ENCODE measurements at places on chromosomes 5 and 9. TPM values are rescaled to one million over a fixed set of nuclear protein-coding genes. Genes with fewer than 3 reads are reported as not detected.

Gene PLAC8L1
- 1.5 TPM for total RNA-seq

Gene DBH
- not detected for total RNA-seq

Gene RNF183
- not detected for total RNA-seq

- DNase-seq, result no peak
Observed at GRCh38 chr5:7015586-7016256, 302.5 kb downstream of the TENT4A start.

DNA sequence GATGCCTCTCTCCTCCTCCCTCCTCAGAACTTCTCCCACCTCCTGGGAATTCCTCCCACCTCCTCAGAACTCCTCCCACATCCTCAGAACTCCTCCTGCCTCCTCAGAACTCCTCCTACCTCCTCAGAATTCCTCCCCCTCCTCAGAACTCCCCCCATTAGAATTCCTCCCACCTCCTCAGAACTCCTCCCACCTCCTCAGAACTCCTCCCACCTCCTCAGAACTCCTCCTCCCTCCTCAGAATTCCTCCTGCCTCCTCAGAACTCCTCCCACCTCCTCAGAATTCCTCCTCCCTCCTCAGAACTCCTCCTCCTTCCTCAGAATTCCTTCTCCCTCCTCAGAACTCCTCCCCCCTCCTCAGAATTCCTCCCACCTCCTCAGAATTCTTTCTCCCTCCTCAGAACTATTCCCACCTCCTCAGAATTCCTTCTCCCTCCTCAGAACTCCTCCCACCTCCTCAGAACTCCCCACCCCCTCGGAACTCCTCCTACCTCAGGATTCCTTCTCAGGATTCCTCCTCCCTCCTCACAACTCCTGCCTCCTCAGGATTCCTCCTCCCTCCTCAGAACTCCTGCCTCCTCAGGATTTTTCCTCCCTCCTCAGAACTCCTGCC lies 23.9 kb downstream of the SLC46A2 start:
- no peak for DNase-seq

GRCh38 chr5:173192561-173192960 lies 42.4 kb downstream of the NKX2-5 start:
- no peak for DNase-seq

DNA sequence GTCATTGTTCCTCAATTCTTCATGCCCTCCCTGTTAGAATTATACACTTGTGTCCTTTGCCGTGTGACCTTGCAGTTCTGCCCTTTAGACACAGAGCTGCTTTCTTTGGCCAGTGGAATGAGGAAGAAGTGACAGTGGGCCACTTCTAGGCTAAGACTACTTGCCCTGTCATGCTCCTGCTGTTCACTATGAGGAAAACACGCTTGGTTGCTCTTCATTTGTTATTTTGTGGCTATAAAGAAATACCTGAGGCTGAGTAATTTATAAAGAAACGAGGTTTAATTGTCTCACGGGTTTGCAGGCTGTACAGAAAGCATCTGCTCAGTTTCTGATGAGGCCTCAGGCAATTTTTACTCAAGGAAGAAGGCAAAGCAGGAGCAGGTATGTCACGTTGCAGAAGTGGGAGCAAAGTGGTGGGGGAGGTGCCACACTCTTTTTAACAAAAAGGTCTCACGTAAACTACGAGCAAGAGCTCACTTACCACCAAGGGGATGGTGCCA lies 279.1 kb upstream of the DMAC1 start:
- DNase-seq, result no peak

All from mesenteric fat pad (tissue), 1 donor.